ENCODE measurements at places on chromosomes 5 and 9.
A peak's percentile ranks its signal among the peaks of the same experiment; 100 is the strongest.

- DNase-seq: no peak
Observed at GRCh38 chr5:80368661-80369480, 39.0 kb upstream of the ZFYVE16 start.

DNA sequence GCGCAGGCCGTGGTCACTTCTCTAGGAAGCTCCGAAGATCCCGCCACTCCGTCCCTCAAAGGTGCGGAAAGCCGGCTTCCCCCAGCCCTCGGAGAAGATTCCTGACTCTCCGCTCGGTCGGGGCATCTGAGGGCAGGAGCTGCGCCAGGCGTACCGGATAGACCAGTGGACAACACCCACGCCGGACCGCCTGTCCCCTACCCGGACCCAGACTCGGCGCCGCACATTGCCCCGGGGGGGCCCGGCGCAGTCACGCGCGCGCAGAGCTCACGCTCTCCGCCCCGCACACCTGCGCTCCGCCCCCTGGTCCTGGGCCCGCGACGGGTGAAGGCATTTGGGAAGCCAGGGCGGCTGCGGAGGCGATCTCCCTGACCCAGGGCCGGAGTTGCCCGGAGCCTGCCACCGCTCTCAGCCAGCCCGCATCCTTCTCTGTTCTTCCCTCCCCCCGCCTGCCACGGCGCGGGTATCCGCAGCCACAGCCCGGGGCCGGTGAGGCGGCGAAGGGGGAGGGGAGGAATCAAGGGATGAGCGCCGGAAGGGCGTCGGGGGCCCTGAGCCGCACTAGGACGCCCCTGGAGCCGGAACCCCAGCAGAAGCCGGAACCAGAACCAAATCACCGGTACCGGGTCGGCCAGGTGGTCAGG is 448 bp downstream of the RELL2 start:
- DNase-seq: peak; percentile 46

- no peak for DNase-seq
Observed at GRCh38 chr5:138817241-138817640, 57.9 kb downstream of the LRRTM2 start.

- no peak for DNase-seq
Observed at GRCh38 chr9:96137671-96138429, 164.1 kb downstream of the HSD17B3 start.

DNA sequence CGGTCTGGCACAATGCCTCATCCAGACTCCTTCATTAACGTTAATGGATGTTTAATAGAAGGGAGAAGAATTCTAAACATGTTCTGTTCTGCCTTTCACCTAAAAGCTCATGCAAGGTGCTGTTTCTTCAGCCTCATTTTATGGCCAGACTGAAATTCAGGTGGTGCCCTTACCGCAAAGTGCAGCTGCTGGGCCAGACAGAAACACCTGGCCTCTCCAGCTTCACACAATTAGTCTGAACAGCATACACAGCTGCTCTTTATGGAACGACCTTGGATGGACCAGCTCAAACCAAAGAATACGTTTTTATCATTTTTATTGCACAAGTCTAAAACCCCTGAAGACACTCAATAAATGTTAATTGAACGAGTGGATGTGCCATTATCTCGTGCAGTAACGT is 4.6 kb downstream of the SNCAIP start:
- no peak for DNase-seq

DNA sequence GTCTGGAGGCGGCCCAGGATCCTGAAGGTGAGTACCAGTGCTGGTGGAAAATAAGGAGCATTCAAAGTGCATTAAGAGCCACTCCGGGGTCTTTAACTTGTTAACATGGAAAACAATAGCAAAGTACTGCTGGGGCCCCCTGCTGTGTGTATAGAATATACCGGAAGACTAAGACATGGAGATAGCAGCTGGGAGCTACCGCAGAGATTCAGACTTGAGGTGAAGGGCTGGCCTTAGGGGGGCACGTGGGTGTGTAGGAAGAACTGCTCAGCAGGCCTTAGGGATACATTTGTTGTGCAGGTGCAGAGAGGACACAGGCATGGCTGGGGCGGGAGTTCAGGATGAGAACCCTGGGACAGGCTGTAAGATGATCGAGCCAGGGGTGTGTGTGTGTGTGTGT is 1.2 kb upstream of the DMRT1 start:
- no peak for DNase-seq

DNA sequence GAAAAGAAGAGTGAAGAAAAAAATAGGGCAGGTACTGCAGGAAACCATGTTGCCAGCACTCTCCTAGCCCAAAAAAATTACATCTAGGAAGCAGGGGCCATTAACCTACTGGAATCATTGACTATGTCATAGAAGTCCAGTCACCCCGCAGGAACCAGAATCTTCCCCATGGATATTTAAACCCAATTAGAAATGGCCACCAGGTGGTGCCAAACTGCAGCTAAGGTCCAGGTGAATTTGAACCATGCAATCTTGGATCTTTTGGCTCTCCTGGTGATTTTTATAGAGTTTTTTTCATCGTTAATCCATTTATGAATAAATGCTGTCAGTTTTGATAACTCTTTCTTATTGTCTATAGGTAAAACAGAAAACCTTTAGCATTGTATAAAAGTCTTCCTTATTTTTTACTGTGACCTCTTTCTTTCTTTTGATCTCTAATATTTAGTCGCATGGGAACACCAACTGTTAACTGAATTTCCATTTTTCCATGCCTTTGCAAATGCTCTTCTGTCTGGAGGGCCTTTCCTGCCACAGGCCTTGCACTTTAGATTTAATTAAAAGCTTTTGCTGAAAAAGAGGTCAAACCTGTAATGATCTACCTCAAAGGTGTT is 147.5 kb upstream of the FGF10 start:
- DNase-seq: no peak

DNA sequence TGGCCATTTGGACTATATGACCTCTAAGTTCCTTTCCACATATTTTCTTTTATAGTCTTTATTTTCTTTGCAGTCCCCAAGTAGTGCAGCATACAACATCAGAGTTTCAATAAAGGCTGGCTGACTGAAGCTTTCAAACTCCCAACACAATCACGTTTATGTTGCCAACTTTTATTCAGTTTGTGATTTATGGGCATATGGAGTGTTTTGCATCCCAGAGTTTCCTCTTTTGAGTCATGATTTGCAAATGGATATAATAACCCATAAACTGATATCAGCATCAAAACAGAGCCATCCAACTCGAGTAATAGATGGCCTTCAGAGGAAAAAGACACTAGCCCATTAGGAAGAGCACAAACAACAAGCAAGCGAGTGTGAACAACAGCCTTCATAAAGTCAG is 414.0 kb downstream of the ELAVL2 start:
- DNase-seq: no peak

DNA sequence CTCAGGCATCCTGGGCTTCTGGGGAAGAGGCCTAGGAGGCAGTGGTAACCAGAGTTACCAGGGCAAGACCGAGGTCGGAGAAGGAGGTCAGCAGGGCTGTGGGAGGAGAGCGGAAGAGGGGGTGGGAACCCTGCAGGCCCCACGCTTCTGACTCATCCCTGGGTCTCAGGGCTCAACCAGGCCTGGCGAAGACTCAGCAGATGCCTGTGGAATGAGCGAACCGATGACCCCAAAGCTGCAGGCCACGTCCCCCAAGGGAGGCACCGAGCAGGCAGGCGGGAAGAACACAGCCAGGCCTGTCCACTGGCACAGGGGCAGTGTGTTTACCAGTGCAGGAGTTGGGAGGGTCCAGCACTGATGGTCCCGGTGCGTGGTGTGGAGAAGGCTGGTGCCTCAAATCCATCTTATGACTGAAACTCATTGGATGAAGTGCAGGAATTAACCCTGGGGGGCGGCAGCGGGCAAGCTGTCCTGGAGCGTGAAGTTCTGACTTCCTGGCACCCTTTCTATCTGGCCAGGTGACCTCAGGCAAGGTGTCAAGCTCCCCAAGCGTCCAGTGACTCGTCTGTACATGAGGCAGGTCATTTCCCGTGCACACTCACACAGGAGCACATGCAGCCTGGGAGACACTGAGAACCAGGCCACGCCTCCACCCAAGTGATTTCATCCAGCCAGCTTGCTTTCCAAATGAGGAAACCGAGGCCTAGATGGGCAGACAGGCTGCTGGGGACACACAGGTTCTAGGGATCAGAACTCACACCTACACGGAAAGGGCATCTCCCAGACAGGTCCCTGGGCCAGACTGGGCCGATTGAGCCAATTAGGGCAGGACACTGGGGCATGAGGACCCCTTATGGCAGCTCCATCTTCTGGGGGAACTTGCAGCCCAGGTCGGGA is 69.1 kb downstream of the ADAMTS2 start:
- DNase-seq: no peak

GRCh38 chr5:86143837-86144236 is 473.9 kb upstream of the COX7C start:
- no peak for DNase-seq

GRCh38 chr5:138754699-138755057 is 1.5 kb downstream of the CTNNA1 start:
- DNase-seq: no peak

GRCh38 chr9:94788570-94789105 is 62.1 kb downstream of the AOPEP start:
- DNase-seq: no peak

- no peak for DNase-seq
Observed at GRCh38 chr5:121313886-121314285, 537.8 kb upstream of the FTMT start.

DNA sequence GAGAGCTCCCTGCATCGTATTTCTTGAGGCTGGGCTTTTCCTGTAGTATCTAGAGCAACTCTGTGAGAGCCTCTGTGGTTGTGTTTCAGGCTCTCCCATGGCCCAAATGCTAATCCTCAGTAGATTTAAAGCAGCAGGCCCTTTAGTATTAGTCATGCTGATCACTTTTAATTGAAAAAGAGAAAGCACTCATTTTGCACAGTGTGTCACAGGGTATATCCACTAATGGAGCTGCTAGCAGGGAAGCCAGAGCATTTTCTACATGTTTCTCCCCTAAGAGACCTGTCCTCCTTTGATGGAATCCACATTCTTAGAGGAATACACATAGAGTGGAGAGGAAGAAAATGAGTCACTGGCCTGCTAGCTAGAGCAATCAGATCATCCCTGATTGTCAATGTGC is 348.5 kb downstream of the TMEM232 start:
- no peak for DNase-seq

DNA sequence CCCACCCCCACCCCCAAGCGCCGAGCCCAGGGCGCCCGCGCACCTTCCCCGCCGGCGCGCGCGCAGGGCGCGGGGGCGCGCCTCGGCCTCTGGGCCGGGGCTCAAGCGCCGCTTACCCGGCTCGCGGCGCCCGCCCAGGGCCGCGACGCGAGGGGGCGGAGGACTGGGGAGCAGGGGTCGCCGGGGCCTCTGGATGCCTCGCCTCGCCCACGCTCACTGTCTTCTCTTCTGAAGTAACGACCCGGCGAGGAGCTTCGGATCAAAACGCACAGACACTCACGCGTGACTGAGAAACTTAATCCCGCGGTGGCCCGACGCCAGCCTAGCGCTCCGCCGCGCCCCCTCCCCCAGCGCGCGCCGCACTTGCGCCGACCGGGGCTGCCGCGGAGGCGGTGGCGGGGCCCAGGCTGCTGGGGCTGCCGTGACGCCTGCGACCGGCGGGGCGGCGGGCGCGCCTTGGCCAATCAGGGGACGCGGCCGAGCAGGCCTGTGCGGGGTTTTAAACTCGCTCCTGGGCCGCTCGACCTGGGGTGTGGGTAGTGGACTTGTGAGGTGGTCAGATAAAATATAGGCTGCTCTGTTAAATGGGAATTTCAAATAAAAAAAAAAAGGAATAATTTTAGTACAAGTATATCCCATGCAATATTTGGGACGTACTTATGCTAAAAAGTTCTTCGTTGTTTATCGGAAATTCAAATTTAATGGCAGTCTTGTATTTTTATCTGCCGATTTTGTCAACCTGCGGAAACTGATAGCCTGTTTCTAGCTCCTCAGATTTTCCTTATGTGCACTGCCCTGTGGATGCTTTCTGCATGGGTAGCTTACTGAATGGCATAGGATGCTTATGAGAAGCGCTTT is at the start of gene MPDZ:
MPDZ (minus strand) TSS at position 409 of the 858 bp plus-strand sequence. CDS start 29,377 bp downstream, outside the sequence.
- no peak for DNase-seq

GRCh38 chr5:143315929-143316328 is 87.6 kb downstream of the NR3C1 start:
- DNase-seq: no peak

DNA sequence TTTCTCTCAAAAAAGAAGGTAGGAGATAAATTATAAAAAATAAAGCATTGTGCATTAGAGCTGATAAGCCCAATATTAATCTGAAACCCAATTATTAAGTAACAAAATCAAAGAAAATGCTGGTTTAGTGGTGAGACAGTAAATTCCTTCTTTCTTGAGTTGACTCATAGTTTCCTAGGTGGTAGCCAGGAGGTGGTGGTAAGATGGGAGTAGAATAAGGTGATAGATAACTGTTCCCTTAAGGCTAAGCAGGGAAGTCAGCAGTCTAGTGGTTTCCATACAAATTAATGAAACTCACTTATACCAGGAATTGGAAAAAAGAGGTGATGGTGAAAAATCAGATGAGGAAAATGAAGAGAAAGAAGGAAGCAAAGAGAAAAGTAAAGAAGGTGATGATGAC is 23.2 kb downstream of the LYSMD3 start:
- no peak for DNase-seq

GRCh38 chr5:44613936-44614335 is 194.8 kb upstream of the MRPS30 start:
- DNase-seq: no peak

DNA sequence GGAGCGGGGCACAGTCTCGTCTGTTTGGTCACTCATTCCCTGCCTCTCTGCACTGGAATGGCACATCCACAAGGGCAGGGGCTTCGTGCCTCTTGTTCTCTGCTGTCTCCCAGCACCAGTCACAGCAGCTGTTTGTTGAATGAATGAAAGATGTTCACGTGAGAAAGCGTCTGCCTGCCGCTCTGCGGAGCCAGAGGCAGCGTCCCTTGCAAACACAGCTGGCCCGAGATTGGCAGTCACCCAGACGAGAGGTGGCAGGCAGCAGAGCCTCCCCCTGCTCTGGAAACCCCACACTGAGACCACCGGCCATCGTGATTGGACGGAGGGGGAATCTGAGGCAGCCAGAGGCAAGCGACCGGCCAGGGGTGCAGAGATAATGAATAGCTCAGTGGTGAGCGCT is 6.0 kb upstream of the FAM163B start:
- DNase-seq: no peak

GRCh38 chr9:109171926-109172325 is 4.9 kb upstream of the FRRS1L start:
- no peak for DNase-seq

DNA sequence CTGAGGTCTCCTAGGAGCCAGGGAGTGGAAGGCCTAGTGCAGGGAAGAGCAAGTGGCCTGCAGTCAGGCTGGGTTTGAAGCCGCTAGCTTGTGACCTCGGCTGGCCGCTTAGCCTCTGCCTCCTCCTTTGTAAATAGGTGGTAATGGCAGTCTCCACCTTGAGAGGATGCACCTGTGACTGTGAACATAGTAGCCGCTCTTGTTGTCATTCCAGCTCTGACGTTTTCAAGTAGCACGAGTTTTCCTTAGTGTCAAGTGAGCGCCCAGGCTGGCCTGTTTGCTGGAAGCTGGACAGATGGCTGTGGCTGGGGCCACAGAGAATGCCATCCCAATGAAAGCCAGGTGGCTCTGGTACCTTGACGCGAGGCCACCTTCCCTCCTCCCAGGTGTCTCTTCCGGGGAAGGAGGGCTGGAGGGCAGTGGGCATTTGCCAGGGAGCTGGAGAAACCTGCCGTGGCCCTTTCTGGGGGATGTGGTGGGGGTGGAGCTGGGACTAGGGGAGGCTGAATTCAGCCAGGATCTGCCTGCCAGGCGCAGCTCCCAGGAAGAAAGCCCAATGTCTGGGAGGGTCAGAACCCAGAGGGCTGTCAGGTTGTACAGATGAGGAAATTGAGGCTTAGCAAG is 2.5 kb downstream of the ASS1 start:
- no peak for DNase-seq
